GM12878 (cell line): ENCODE measurements at places on chromosomes 13 and 19. TPM values are rescaled to one million over a fixed set of nuclear protein-coding genes. Genes with fewer than 3 reads are reported as not detected.

- no peak for DNase-seq
These were observed 15.7 kb downstream of the TJP3 start for GRCh38 chr19:3723883-3724282.

The IZUMO4 gene
- 12.0 and 14.6 TPM in 2 replicates for total RNA-seq

DNA sequence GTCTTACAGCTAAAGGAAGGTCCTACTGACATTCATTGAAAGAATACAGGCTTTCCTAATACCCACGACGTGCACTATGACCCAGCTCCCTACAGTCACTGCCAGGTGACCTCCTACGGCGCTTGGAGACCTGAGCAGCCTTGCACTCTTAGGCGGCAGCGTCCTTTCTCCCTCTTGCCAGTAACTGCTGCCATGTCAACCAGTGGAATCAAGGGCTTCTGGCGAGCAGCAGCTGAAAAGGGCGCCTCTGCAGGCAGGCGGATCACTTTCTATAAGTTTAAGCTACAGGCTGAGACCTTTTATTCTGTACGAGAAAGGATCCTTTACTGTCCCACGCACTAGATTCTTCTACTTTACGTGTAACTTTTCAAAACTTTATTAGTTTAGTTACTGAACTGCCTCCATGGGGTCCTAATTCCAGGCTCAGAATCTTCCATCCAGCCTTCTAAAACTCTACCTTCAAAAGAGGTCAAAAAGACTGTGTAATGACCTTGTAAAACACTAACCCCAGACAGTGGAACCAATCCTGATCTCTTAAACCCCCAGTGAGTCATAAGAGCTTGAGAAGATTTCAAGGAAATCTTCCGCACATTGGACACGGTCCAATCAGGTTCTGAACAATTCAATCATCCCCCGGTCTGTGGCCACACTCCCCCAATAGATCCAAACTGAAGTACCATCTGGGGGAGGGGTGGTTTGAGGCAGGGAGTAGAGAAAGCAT, 1.9 kb downstream of the KCTD12 start:
- DNase-seq: no peak

The LENG9 gene
- 2.5 and 3.5 TPM in 2 replicates for total RNA-seq

The RCBTB2 gene
- 5.9 and 7.7 TPM in 2 replicates for total RNA-seq

DNA sequence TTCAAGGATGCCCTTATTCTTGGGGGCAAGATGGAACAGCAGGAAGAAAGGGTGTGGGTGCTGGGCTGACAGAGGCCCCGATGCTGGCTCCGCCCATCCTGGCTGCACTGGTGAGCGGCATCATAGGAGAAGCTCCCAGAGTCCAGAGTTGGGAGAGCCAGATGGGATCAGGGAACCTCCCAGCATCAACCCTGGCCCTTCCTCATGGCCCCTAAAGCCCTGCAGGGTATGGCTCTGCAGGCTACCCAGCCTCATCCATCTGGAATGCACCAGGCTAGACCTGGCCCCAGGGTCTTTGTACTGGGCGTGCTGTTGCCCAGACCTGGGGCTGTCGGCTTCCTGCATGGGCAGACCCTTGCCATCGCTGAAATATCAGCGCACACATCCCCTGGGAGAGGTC, 7.9 kb upstream of the ELL start:
- DNase-seq: no peak

GRCh38 chr13:32045982-32046785, 14.6 kb downstream of the FRY start:
- DNase-seq: no peak

- no peak for DNase-seq
These were observed 1.4 kb upstream of the CD209 start for GRCh38 chr19:7748756-7749155.

DNA sequence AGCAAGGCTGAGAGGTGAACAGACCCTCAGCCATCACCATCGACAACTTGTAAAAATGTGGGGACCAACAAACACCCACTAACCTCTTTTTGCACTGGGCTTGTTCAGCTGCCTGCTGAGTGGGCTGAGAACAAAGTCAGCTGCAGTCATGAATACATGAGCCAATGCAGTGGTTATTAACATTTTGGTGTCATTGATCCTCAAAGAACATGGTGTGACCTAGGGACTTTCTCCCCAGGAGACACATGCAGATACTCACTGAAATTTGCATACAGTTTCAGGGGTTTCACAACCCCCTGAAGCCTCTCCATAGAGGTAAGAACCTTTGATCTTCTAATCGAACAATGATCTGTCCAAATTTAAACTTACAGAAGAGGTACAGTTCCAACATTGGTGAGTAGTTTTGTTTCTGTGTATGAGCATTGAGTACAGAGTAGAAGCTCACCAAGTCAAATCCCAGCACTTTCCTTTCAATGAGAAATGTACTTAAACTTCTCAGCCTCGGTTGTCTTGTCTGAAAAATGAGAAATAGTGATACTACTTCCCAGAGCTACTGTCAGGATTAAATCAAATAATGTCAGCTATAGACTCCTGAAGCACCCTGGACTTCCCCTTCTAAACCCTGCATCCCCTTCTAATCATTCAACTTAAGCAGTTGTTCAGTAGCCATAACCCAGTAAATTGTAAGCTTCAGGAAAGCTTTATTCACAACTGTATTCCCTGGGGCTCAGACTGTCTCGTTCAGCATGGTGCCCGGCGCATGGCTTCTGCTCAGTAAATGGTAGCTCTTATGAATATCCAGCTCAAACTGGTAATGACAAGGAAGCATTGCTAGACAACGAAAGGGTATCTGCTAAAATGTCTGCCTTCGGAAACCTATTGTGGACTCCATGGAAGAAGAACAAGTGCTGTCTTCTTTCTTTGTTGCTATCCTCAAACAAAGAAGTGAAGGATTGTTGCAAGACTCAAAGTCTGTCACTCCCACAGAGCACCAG, 148.7 kb downstream of the FOXO1 start:
- peak; percentile 82 for DNase-seq

The RPL28 gene
- total RNA-seq: 3,542 and 3,611 TPM in 2 replicates

DNA sequence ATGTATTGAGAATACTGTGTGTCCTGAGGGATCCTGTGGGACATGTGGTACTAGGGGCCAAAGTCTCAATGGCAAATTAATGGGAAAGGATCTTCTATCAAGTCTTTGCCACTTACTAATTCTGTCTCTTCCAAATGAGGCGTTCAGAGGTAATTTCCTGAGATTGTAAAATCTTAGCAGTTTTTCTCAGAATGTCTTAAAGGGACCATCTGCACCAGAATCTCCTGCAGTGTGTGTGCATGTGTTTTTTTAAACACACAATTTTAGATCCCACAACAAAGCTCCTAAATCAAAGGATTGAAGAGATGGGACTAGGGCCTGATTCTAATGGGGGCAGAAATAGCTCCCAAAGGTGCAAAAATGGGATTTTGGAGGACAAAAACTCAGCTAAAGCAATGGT, 78.2 kb downstream of the MYO16 start:
- DNase-seq: no peak

GRCh38 chr19:36113894-36114720, 568 bp downstream of the POLR2I start:
- no peak for DNase-seq

GRCh38 chr19:35006342-35006998, 6.3 kb downstream of the GRAMD1A start:
- DNase-seq: no peak

DNA sequence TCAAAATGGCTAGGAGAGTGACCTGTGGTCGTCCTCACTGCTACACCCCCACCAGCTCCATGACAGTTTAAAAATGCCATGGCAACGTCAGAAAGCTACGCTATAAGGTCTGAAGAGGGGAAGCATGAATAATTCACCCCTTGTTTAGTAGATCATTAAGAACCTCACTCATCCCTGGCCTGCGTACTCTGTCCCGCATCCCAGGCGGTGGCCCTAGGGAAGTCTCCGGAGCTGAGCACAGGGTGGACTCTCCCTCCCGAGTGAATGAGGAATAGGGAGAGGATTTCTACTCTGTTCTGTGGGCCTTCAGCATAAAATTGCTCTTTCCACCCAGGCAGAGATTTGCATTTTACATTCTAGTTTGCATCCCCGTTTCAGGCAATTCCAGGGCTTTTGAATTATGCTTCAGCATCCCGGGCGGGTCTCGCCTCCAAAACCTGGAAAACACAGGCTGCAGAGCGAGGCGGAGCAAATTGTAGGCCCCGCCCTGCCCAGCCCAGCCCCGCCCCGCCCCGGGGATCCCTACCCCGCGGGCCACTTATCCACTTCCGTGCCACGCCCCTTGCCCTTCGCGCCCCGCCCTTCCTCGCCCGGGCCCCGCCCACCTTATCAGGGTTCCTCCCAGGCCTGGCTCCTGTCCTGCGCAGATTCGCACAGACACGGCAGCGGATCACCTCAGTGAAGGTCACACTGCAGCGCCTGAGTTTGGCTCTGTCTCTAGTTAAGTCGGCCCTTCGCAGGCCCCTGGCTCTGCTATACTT, 7.5 kb upstream of the ZNF525 start:
- DNase-seq: no peak

DNA sequence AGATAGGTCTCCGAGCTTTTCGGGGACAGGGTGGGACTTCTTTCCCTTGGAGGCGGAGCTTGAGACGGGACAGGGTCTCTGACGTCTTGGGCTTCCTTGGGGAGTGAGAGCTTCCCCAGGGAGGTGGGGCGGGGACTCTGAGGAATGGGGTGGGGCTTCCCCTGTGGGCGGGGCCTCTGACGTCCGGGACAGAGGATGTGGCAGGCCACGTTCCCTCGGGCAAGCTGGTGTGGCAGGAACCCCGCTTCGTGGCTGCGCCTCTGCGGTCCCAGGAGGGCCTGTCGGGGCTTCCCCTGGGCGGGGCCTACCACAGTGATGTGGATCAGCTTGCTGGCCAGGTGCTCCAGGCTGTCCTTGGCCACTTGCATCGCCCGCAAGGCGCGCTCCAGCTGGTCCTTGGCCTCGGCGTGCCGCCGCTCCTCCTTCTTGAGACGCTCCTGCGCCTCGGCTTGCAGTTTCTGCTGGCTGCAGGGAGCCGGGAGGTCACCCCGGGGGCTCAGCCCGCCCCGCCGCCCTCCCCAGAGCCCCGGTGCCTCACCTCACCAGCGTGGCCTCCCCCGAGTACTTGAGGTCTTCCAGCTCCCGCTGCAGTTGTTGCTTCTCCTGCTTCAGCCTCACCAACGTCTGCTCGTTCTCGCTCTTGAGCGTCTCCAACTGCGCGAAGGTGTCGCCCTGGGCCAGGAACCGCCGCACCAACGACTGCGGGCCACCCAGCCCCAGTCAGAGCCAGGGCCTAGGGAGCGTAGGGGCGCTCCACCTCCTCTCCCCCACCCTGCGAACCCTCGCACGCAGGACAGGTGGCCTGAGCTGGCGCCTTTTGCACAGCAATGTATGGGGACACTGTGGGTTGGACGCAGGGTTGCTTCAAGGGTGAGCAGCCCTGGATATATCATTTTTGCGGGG, 3.3 kb upstream of the RGL3 start:
- peak; percentile 64 for DNase-seq

The MEF2B gene
- total RNA-seq: 33.0 and 36.6 TPM in 2 replicates

- DNase-seq: no peak
These were observed 18.1 kb downstream of the DNAJC15 start for GRCh38 chr13:43041369-43041921.

The FCAR gene
- total RNA-seq: not detected in 2 replicates

The MARK4 gene
- 20.4 and 24.3 TPM in 2 replicates for total RNA-seq

DNA sequence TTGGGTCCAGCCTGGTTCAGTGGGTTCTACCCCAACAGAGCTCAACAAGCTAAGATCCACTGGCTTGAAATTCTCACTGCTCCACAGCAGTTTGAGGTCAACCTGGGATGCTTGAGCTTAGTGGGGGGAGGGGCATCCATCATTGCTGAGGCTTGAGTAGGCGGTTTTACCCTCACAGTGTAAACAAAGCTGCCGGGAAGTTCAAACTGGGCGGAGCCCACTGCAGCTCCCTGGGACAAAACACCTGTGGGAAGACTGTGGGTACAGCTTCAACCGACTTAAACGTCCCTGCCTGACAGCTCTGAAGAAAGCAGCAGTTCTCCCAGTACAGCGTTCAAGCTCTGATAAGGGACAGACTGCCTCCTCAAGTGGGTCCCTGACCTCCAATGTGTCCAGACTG, 1161.9 kb downstream of the UQCRFS1 start:
- no peak for DNase-seq

The PPP1R12C gene
- 76.4 and 84.7 TPM in 2 replicates for total RNA-seq

The GAPDHS gene
- total RNA-seq: not detected in 2 replicates

DNA sequence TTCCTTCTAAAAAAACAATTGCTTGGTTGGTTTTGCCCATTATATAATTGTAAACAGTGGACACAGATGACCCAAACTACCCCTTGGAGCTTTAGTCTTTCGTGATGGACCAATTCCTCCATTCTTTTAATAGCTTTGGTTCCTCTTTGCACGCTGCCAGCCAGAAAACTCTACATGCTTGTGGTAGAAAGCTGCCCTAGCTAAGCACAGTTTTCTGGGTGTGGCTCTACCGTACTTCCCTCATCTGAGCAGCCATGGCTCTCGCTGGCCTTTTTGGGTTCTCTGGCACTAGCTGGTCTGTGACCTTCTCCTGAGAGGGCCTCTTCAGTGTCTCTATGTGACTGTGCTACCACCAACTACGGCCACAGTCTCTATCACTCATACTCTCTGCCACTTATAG, 29.9 kb upstream of the CEBPA start:
- no peak for DNase-seq

DNA sequence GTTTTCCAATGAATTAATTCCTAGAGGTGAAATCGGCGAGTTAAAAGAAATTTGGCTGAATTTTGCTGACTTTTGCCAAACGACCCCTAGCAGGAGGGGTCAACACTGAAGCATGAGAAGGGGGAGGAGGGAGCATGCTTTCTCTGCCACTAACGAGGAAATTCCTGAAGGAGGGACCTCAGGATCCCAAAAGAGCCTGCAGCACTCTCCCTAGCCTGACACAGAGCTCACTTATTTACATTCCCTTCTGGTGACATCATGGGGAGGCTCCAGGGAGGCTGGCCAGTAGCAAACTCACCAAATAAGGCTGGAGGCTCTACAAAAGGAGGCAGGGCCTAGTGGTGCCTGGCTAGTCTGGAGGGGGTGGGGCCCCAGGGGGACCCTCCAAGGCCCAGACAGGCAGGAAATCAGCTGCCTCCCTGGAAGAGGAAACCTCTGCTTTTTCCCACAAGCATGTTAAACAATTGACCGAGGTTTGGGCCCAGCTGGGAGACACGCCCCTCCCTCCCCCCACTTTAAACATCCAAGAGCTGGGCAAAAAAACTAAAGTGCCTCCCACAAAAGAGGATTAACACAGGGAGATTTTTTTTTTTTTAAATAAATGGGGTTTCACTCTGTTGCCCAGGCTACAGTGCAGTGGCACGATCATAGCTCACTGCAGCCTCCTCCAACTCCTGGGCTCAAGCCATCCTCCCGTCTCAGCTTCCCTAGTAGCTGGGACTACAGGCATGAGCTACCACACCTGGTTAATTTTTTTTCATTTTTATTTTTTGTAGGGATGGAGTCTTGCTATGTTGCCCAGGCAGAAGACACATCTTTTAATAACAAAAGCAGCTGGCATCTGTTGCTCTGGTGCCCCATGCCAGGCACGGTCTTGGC, 2.1 kb downstream of the DAPK3 start:
- no peak for DNase-seq

DNA sequence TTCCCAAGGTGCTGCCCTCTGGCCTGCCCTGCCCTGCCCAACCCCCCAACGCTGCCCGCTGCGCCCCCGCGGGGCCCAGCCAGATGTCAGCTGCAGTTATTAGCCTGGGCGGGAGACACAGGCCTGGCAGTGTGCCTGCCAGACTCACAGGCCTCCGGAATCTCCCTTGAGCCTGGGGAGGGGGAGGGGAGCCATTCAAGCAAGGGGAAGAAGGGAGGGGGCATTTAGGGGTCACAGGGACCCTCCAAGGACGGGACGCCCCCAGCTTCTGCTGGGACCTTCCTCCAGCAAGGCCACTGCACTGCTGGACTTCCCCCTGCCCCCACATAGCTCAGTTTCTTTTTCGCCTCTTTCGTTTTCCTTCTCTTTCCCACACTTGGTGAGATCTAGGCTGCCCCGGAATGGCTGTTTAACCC, 2.6 kb upstream of the JUNB start:
- peak; percentile 84 for DNase-seq

GRCh38 chr19:15394426-15394825, 14.8 kb upstream of the AKAP8 start:
- DNase-seq: no peak

The SLC46A3 gene
- 8.3 and 9.5 TPM in 2 replicates for total RNA-seq
